Lower lobe of right lung (tissue), 2 donors: ENCODE measurements at places on chromosomes 2 and 18.

GRCh38 chr2:98882368-98882767 lies 53.7 kb downstream of the CRACDL start:
- no peak overlapping the region for H3K27ac ChIP-seq
- no peak for DNase-seq
- H3K27me3 ChIP-seq, result no peaks in the 10 kb centered on the region
- H3K4me3 ChIP-seq, result no peak overlapping the region

DNA sequence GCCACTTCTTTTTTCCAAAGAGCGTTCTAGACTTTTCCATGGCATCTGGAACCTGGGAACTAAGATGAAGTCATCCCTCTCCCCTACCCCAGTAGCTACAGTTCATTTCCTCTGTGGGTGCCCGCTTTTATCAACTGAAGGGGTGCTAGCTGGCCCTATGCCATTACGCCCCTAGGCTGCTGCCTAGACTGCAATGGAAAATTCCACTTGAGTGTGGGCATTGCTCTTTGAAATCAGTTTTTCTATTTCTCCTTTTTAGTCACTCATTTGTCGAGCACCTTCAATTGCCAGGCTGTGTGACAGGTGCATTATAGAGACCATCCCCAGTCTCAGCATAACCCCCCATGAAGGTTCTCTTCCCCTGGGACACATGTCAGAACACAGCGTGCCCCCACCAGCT lies 7.3 kb downstream of the TEX51 start:
- H3K4me3 ChIP-seq, result no peak overlapping the region
- DNase-seq, result no peak
- H3K4me1 ChIP-seq, result no peaks in the 10 kb centered on the region
- no peaks in the 10 kb centered on the region for H3K27me3 ChIP-seq
- no peak overlapping the region for H3K27ac ChIP-seq

DNA sequence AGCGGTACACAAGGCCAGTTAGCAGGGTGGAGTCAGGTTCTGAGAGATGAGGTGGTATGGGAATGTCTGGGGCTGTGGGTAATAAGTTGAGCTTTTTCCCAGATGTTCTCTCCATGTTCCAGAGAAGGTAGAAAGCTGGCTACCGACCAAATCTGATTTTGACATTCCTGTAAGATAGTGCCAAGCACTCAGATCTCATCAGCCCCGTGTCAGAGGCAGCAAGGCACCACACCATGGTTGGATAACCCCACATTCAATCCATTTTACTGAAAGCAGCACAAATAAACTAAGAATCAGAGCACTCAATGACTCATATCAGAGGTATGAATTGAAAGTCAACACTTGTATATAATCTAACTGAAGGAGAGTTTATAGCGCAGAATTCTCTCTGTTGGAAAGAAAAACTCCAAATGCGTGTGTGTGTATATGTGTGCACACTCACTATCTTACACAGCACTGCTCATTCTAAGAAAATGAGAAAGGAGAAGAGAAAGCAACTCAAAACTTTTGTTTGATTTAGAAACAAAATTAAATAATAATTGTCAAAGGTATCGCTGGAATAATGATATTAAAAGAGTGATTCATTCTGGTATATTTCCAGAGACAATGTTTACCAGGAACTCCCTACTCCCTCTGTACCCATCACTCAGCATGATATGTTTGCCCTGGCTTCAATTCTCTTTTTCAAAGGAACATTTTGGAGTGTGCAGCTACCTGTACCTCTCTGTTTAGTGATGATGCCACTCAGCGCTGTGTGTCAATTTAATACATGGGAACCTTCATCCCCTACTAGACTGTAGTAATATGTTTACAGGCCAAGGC lies 375.1 kb upstream of the ID2 start:
- H3K4me1 ChIP-seq, result peaks cover 36% of the 10 kb centered on the region
- no peaks in the 10 kb centered on the region for H3K27me3 ChIP-seq
- no peak for DNase-seq
- H3K36me3 ChIP-seq, result no peaks in the 10 kb centered on the region
- no peak overlapping the region for H3K4me3 ChIP-seq

- peak overlapping the region; percentile 71 for H3K27ac ChIP-seq
- H3K4me3 ChIP-seq, result no peak overlapping the region
- H3K36me3 ChIP-seq, result no peaks in the 10 kb centered on the region
Observed at GRCh38 chr2:60867848-60868247, 13.5 kb upstream of the REL start.

GRCh38 chr2:144225076-144225475 lies 294.8 kb downstream of the ZEB2 start:
- H3K27me3 ChIP-seq, result no peaks in the 10 kb centered on the region
- no peak for DNase-seq
- no peaks in the 10 kb centered on the region for H3K4me1 ChIP-seq

- H3K36me3 ChIP-seq, result no peaks in the 10 kb centered on the region
- H3K4me1 ChIP-seq, result no peaks in the 10 kb centered on the region
- no peak overlapping the region for H3K27ac ChIP-seq
Observed at GRCh38 chr2:224206816-224207215, 167.7 kb upstream of the SERPINE2 start.

DNA sequence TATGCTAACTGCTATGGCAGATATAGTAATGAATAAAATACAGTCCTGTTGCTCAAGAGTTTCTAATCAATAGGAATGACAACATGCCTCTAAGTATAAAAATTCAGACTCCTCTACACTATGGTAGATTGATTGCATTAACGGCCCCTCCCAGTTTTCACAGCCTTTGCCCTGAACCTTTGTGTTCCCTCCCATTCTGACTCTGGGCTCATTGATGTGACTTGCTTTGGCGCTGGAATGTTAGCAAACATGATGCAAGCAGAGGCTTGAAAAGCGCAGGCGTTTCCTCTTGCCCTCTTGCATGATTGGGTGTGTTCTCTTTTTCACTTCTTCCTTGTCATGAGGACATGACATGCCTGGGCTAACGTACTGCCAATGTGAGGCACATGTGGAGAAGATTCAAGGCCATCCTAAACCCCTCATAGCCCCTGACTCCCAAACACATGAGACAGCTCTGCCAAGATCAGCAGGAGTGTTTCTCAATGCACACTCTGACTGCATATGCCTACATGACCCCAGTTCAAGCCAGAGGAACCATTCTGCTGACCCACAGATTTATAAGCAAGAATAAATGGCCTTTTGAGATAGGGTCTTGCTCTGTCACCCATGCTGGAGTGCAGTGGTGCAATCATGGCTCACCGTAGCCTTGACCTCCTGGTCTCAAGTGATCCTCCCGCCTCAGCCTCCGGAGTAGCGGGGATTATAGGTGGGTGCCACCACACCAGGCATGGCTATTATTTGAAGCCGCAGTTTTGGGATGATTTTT lies 49.7 kb upstream of the CD28 start:
- no peaks in the 10 kb centered on the region for H3K27me3 ChIP-seq
- no peak overlapping the region for H3K4me3 ChIP-seq
- DNase-seq, result peak; percentile 79
- peaks cover 41% of the 10 kb centered on the region for H3K4me1 ChIP-seq
- peak overlapping the region; percentile 78 for H3K27ac ChIP-seq
- H3K36me3 ChIP-seq, result no peaks in the 10 kb centered on the region
